ENCODE measurements at places on chromosomes 3 and 15. TPM values are rescaled to one million over a fixed set of nuclear protein-coding genes. Genes with fewer than 3 reads are reported as not detected.

GRCh38 chr3:133169331-133170068 lies 131.3 kb downstream of the TMEM108 start:
- ATAC-seq: no peak

- peak; percentile 29 for ATAC-seq
Observed at GRCh38 chr3:49867871-49868321, 1.8 kb downstream of the CAMKV start.

GRCh38 chr3:119913021-119913420 lies 131.1 kb downstream of the NR1I2 start:
- ATAC-seq: no peak

- no peak for ATAC-seq
Observed at GRCh38 chr3:49607796-49608195, 53.5 kb downstream of the BSN start.

Gene PSTPIP1
- 1.3 TPM for total RNA-seq

Gene ALDH1L1
- 4.5 TPM for total RNA-seq

Gene GUCA1C
- not detected for total RNA-seq

Data from esophagus mucosa (tissue), 1 donor.